Foreskin keratinocyte (primary cell): ENCODE measurements at places on chromosomes 11 and 22.

DNA sequence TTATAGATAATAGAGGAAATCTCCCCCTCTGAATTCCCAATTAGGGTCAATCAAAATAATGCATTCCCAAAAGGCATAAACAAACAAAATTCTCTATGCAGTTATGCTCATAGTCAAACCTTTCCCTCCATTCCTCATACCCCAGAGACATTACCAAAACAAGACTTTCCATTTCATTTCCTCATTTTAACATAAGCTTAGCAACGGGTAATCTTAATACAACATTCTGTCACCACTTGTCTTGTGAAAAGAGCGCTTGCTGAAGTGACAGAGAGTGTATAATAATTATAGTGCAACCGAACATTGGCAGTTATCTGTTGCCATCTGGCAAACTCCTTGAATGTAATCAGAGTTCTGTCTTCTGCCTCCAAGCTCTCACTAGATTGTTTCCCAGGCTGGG lies 1.2 kb upstream of the SLN start:
- DNase-seq: no peak

DNA sequence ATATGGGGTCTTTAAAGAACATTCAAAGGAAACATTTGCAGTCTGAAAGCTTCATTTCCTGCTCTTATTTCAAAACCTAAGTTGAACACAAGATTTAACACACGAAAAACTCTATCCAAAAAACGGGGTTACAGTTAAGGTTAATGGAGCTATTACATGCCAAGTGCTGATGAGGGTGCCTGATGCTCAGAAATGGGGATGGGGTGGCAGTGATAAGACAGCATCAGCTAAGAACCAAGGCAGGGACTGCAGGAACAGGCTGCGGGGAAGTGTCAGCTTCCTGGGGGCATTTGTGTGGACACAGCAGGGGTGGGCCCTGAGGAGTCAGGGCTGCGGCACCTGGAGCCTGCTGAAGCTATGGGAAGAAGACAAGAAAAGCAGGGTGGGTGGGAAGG lies 12.2 kb downstream of the DGCR2 start:
- DNase-seq: no peak

- peak; percentile 49 for DNase-seq
Observed at GRCh38 chr11:27183672-27184457, 143.2 kb downstream of the BBOX1 start.

DNA sequence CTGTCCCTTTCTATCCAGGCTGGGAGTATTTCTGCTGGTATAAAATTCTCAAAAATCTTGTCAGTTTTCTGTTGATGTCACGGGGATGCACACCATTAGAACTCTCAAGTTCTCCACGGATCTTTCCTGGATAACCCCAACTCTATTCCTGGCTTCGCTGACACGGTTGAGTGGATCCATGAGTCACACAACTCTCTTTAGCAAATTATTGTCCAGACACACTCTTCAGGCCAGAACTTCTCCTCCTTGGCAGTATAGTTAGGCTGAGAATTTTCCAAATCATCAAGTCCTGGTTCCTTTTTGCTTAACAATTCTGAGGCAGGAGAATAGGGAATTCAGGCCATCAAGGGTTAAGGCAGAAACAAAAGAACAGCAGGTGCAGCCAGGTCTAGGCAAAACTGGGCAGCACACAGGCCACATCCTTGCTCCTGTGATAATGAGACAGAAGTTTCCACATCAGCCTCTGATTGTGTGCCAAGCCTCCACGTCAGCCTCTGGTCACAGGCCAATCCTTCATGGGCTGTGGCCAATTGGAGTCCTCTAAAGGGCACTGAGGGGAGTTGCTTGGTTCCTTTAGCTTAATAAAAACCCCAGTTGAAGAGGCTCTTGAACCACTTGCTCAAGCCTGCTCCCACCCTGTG lies 5.7 kb upstream of the ACAT1 start:
- peak; percentile 59 for DNase-seq

DNA sequence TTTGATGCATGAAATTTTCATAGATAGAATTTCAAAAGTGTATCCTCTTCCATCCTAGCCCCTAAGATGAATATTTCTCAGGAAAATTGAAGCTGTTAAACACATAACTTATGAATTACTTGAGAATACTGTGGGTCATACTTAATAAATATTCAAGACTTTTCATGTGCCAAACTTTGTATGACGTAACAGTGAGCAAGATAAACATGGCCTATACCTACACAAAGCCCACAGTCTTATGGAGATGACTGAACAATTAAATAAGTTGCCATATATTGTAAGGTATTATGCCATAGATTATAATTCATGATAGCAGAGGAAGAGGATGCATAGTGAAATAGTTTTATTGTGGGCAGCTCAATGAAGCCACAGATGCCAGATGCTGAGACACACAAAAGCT lies 620.7 kb upstream of the ANO5 start:
- DNase-seq: no peak
